ENCODE measurements at places on chromosomes 4 and X.
A peak's percentile ranks its signal among the peaks of the same experiment; 100 is the strongest.

DNA sequence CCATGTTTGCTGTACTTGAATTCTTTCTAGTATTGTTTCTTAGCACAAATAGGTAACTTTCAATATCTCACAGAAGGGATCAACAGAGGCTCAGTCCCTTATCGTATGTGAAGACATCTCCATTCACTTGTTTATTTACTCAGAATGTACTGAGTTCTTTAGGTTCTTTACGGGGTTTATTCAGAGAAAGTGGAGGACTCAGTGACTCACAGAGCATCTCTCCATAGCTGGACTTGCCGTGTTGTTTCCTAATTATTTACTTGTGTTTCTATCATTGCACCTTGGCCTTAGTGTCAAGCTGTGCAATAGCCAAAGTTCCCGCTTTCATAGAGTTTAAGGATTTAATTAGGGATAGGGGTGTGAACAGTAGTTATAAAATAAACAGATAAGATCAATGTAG, 57.1 kb downstream of the RHOH start:
- no peak for DNase-seq

DNA sequence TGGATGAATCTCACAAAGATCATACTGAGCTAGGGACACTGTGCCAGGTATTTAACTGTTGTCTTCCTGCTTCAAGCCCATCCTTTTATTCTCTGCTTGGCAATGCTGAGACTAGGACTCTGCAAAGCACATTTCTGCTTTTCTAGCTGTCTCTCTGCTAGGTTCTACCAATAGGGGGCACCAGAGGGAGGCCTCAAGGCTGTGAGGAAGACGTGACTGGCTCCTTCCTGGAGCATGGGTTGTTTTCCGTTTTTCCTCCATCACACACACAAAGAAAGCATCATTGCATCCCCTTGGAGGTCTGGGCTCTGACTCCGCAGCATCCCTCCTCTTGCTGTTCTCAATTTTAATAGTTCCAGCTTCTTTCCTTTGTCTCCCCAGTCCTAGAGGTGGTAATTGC, 10.9 kb upstream of the DCTD start:
- DNase-seq, result peak; percentile 48

DNA sequence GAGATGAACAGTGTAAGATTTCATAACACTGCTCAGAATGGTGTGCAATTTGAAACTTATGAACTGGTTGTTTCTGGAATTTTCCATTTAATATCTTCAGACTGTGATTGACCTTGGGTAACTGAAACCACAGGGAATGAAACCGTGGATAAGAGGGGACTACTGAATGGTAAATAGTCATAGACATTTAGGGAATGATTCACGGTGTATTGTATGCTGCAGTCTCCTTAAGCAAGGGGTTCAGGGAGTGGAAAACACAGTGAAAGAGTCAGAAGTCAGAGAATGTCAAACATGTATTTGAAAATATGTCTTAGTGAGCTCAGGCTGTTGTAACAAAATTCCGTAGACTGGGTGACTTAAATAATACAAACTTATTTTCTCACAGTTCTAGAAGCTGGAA, 398.2 kb upstream of the DIPK2B start:
- no peak for DNase-seq

- DNase-seq, result no peak
These were observed 1.3 kb downstream of the ACE2 start for GRCh38 chrX:15599461-15599860.

DNA sequence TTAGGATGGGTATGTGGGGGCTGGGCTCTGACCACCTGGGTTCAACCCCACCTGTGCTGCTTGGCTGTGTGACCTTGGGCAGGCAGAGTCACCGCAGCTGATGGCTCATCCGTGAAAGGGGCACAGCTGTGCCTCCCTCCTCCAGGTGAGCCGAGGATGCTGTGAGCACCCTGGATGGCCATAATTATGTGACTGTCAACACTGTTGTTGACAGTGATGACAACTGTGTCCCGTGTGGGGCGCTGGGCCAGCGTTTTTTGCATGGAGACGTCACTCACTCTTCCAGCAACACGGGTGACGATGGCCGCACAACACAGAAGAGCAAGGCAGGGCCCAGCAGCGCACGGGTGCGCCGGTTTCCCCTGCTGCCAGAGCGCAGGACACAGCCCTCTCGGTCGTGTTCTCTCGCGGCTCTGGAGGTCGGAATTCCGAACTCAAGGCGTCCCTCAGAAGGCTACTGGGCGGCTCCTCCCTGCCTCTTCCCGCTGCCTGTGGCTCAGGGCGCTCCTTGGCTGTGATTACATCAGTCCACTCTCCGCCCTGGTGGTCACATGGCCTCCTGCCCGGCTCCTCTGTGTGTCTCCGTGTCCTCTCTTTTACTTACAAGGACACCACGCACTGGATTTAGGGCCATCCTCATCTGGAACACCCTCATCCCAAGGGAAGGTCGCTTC, 1.3 kb downstream of the SH3TC1 start:
- DNase-seq, result no peak

- no peak for DNase-seq
These were observed 98.4 kb downstream of the ZAR1 start for GRCh38 chr4:48588230-48589097.

GRCh38 chr4:57426779-57427395, 316.7 kb upstream of the IGFBP7 start:
- DNase-seq, result peak; percentile 81

DNA sequence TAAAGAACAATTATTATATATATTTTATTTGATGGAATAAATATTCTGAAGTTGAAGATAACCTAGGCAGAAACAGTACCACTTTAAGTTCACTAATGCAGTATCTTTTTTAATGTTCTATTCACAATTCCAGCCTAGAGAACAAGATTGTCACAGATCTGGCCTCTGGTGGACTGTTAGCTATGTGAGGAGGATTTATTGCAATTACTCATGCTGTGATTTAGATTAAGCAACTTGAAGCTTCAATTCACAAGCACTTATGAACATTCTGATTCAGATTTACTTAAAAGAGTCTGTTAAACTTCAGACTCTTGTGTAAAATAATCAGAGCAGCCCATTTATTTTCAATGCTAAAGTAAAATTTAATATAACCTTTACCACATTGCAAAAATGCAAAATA, 1489.8 kb downstream of the STIM2 start:
- no peak for DNase-seq

DNA sequence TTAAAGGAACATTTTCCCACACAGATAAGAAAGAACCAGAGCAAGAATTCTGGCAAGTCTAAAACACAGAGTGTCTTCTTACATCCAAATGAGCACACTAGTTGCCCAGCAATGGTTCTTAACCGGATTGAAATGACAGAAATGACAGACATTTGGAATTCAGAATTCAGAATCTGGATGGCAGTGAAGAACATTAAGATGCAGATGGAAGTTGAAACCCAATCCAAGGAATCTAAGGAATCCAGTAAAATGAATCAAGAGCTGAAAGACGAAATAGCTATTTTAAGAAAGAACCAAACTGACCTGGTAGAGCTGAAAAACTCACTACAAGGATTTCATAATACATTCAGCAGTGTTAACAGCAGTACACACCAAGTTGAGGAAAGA, 21.5 kb downstream of the ANAPC10 start:
- no peak for DNase-seq
